ENCODE measurements at places on chromosomes 11 and 22.

DNA sequence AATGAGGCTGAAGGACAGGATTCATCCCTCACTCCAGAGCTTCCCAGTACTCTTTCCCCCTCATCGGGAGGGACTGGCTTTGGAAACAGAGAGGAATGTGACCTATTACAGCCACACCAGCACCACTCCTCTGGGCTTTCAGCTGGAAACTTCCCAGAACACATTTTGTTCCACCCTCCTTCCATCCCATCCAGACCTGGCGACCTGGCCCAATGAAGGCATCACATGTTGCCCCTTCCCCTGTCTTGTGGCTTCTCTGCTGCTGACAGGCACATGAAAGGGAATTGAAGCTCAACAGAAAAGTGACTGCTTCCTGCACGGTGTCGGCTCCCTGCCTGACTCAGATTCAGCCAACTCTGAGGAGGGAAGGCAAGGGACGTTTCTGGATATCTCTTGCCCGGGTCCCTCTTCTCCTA, 19.1 kb downstream of the IRAG1 start:
- DNase-seq, result no peak

DNA sequence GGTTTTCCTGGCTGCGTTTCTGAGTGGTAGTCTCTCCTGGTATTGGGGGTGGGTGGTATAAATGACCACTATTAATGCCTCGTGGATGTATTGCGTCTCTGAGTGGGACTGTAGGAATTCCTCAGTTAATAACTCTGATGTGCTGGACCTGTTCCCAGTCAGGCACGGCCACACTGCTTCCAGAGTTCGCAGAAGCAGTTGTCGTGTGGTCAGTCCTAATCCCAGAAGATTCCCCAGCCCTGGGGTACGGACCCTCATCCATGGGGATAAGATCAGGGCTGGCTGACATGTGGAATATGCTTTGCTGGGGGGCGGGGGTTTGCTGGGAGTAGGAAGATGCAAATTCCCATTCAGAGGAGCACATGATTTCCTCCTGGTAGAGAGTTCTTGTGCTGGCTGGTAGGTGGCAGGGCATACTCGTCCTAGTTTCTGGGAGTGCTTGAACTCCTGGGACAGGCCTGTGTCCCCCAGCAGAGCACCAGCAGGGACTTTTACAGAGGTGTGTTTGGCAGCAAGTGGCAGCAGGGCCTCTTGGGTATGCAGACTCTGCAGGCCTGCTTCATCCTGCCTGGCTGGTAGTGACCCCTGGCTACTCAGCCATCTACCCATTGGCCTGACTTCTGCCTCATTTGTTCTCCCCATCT, 157.4 kb downstream of the NAV2 start:
- no peak for DNase-seq

GRCh38 chr11:124394408-124394807, 4.4 kb downstream of the OR8B3 start:
- DNase-seq, result no peak

- DNase-seq, result no peak
Measured at GRCh38 chr22:23915290-23915689, 21.1 kb downstream of the MIF start.

DNA sequence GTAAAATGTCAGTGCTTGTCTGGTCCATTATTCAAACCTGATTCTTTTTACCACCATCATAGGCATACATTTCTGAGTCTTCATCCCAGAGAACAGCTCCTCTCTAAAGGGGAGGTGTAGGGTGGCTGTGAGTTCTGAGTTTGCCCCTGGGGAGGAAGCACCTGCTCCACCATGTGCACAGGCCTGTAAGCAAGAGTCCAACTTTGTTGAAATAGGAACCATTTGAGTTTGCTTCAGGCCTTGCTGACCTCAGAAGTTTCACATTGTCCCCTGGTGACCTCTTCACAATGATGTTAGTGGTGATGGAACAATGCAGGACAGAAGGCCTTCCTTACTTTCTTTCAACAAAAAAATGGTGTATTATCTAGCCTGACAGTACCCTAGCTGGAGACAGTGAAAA, 54.6 kb upstream of the TOP3B start:
- no peak for DNase-seq

GRCh38 chr11:1566381-1567051, 5.6 kb downstream of the DUSP8 start:
- no peak for DNase-seq

DNA sequence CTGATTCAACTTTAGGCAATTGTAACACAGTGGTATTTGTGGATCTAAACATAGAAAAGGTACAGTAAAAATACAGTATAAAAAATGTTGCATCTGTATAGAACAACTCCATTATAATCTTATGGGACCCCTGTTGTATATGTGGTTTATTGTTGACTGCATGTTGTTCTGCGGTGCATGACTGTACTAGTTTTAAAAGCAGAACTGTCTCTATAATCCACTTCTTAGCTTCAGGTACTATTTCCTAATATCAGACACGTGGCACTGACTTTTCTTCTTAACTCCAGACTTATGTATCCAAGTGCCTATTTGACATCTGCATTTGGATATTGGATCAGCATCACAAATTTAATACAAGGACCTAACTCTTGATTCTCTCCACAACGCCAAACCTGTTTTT, 41.1 kb downstream of the PACS1 start:
- no peak for DNase-seq

GRCh38 chr22:21103633-21104032, 57.9 kb downstream of the LRRC74B start:
- DNase-seq, result no peak

GRCh38 chr11:9675691-9676090, 11.8 kb downstream of the SWAP70 start:
- DNase-seq, result no peak

- no peak for DNase-seq
Measured at GRCh38 chr11:36229091-36229705, 60.0 kb downstream of the COMMD9 start.

DNA sequence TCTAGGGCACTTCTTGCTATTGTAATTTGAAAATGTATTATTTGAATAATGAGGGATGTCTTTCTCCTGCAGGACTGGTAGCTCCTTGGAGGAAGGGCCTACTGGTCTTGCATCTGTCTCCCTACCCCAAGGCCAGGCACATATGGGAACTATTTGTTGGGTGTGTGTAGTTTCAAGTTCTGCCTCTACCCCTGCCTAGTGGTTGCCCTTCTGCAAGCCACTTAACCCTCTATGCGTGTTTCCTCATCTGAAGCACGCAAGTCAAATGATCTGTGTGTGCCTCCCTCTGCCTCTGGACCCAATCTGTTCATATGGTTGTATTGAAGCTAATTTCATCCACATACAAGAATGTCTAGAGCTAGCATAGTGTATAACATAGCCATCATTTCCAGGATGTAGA, 67.0 kb downstream of the WNT11 start:
- no peak for DNase-seq

DNA sequence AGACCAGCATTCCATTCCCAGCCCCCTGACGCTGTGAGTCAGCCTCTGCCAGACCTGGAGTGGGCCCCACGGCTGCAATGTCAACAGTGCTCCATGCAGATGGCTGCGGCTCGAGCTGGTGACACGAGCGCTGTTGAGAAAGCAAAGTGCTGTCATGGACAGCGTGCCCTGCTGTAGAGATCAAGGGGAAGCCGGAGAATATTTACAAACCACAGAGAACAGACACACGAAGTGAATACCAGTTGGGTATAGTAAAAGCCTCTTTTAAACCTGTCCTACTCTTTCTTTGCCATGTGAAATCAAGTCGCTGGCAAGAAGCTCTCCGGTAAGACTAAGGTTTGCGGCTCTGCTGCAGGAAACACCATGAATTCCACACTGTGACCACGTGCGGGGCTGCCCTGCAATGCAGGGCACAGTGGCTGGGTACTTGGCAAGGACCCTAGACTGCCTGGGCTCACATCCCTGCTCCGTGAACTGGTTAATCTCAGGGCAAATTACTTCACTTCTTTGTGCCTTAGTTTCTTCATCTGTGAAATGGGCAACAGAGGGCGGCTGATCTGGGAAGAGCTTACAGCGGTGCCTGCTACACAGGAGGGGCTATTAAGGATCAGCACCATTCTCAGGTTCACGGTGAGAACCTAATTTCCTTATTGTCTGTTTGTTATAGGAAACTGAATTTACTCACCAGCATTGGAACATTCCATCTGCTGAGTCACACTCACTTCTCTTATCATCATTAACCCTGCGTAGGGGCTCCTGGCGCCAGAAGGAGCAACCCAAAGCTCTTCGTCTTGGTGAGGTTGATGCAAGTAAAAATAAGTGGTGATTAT, 27.8 kb upstream of the ELFN2 start:
- no peak for DNase-seq

- DNase-seq, result no peak
Measured at GRCh38 chr22:47199261-47199978, 437.0 kb downstream of the TBC1D22A start.

DNA sequence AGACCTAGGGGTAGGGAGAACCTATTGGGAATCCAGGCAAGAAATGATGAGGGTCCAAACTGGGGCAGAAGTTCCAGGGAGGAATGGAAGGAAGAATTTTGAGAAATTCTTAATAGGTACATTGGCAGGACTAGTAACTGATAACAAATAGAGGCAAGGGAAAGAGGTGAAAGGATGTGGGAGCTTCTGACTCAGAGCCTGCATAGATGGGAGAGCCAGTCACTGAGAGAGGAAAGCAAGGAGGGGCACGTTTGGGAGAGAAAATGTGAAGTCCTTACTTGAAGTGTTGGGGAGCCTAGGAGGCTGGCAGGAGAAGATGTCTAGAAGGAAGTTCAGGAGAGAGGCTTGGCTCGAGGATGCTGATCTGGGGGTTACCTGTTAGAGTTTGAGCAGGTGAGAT, 104.6 kb upstream of the NCAM1 start:
- no peak for DNase-seq

- no peak for DNase-seq
Measured at GRCh38 chr11:19995145-19995544, 165.1 kb downstream of the DBX1 start.

GRCh38 chr22:39475337-39475736, 18.5 kb downstream of the MGAT3 start:
- no peak for DNase-seq

DNA sequence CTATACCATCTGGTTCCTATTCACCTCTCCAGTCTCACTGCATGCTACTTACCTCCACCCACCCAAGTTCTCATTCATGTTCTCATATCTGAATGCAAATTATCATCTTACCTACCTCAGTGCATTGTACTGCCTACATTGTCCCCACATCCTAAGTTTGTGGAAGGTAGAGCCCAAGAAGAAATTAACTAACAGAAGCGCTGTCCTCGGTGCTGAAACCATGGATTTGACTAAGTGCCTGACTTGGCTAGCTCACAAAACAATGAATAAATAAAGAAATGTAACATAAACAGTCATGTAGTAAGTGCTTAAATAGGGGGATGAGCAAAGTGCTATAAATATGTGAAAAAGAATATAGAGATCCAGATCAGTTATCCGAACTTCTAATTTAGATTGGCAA, 63.2 kb downstream of the GRIA4 start:
- DNase-seq, result no peak

DNA sequence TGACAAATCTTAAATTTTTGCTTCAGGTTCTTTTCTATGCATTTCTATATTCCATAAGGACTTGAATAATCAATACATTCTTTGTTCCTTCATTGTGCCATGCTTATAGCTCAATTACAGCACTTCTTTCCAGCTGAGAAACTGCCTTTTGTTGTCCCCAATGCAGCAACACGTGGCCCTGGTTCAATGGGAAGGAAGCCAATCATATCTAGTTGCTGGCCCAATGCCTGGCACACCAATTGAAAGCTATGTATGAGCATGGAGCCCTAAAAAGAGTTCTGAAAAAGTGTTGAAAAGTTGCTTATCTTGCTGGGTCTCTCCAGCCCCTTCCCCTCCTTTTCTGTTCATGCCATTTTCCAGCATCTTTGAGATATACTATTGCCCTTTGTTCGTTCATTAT, 448.0 kb upstream of the FAT3 start:
- no peak for DNase-seq

- DNase-seq, result no peak
Measured at GRCh38 chr11:108871152-108871551, 206.3 kb downstream of the DDX10 start.

DNA sequence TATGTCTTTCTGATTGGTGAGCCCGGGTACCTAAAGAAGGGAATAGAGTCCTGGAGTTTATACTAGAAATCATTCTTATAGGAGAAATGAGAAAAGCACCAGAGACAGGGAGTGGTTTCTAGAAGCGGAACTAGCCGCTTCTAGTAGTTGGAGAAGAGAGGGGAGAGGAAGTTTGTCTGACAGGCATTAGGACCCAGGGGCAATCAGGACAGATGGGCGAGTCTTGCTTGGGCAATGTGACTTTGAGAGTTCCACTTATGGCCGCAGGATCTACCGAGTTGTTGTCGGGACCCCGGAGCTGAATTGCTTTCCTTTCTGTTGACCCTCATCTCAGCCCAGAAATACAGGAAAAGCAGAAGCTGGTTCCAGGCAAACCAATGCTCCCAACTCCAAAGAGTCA, 596.8 kb upstream of the CNTN5 start:
- no peak for DNase-seq

DNA sequence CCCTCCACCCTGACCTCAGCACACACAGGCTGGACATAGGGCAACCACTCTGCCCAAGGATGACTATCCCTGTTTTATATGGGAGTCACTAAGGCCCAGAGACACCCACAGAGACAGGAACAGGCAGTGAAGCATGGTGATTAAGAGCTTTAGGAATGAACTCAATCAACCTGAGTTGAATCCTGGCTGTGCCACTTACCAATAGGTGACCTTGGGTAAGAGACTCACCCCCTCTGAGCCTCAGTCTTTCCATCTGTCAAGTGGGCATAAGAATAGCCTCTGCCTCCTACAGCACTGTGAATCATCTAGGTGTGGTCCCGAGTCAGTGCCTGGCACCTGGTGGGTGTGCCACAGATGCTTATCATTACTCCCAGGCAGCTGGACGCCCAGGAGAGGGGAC, 6.8 kb downstream of the CRYBB1 start:
- no peak for DNase-seq

GRCh38 chr11:111250936-111251335, 5.4 kb downstream of the POU2AF2 start:
- no peak for DNase-seq

- no peak for DNase-seq
Measured at GRCh38 chr22:45481661-45482060, 21.0 kb upstream of the FBLN1 start.

DNA sequence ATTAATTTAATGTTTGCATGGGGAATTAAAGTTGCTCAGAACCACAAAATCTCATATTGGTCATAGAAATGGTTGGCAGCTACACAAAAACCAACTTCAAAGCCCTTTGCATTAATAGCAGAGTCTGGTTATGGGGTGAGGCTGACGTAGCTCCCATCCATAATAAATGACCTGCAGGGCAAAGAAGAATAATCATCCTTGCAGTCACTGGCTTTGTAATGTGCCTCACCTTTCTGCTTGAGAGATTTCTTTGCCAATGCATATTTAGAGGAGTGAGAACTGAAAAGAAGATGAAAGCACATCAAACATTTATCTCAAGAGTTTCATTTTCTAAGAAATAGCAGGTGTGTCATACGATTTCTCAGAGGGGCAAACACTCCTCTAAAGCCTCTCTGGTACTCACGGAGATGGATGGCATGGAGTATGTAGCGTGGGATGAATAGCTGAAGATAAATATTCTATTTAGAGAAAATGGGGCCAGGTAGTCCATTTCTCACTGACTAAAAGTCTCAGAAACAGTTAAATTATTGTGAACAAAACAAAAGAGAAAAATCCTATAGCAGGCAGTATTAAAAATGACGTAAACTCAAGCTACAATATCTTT, 1491.9 kb downstream of the FAM181B start:
- DNase-seq, result no peak

Measured in GOT3 (cell line).